ENCODE measurements at places on chromosomes 12 and 14.

- no peak for DNase-seq
Measured at GRCh38 chr12:51692016-51692415, 101.0 kb downstream of the SCN8A start.

- no peak for DNase-seq
Measured at GRCh38 chr12:108333898-108334699, 5.0 kb downstream of the CMKLR1 start.

DNA sequence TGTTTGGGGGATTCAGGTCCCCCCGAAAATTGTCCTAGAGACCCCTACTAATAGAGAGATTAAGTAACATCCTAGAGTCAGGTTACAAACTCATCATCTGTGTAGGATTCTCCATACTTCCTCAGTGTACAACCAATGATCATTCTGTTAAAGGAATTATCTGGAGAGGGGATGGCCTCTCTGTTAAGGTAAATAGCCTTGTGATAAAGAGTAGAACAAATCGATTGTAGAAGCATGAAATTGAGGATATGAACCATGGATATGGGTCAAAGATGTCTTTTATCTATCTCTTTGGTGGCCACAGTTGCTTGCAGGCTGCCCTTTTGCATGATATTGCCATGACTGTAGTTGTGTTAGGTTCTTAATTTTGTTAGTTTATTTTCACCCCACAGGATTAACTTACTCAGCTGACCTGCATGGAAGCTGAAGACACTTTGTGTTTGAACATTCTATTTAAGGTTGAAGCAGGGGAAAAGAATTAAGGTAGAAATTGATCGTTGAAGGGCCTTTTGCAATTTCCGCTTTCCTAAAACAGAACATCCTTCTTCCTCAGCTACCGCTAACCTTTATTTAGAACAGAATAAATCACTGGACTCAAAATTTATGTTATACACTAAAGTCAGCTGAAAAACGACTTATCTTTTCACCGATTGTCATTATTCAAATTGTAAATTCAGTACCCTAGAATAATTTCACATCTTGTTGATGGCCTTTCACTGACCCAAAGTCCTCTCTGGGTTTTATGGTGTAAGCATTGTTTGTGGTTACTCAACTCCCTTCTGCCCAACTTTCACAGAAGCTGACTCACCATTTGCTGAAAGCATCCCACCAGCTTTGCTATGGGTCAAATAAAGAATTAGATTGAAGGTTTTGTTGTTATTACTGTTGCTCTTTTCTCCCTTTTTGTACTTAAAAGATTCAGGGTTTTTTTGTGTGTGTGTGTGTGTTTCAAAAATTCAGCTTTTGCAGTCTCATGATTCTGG lies 52.3 kb downstream of the IRAK3 start:
- DNase-seq: no peak

- DNase-seq: no peak
Measured at GRCh38 chr12:1324910-1325309, 269.5 kb downstream of the FBXL14 start.

- no peak for DNase-seq
Measured at GRCh38 chr14:92945959-92946846, 23.3 kb downstream of the CHGA start.

GRCh38 chr14:35400648-35401421 lies 3.7 kb downstream of the NFKBIA start:
- no peak for DNase-seq

- DNase-seq: no peak
Measured at GRCh38 chr14:50979941-50980850, 35.9 kb upstream of the PYGL start.

DNA sequence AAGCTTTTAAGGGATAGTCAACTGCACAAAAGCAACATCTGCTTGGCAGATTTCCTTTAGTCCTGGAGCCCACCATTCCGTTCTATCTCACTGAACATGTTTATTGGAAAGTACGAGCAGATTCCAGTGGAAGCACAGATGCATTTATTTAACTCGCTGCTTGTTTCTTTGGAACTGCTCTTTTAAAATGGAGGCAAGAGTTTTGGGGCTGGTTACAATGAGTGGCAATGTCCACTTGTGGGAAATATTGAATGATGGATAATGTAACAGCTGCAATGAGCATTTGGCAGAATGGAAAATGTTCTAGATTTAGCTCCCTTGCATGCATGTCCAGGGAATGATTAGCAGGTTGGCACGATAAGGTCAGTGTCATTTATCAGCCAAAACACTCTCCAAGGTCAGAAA lies 163.0 kb downstream of the ATP23 start:
- DNase-seq: no peak

- no peak for DNase-seq
Measured at GRCh38 chr12:45565590-45565989, 163.9 kb upstream of the ARID2 start.

DNA sequence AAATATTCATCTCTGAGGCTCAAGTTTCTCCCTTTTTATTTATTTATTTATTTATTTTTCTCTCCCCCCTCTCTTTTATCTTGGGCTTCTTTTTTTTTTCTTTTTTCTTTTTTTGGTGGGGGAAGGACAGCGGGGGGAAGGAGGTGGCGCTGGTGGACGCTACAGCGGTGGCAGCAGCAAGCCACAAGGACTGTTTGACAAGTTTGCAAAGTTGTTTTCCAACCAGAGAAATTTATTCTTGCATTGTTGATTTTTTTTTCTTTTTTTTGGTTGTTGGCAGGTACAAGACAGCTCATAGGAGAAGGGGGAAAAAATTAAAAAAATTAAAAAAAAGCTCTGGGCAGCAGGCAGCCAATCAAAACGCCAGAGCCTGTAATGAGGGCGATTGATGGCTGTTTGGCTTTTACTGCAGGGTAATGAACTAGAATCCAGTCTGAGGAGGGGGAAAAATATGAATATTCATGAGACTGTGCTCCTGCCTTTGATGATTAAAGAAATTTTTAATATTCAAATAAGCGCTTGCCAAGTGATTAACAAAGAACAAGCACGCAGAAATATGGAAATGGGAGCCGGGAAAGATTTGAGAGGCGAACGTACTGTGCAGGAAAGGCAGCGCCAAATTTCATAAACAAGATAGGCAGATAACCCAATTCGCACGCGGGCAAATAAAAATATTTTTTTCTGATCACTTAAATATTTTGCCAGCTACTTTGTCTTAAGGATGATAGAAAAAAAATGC lies 36.2 kb downstream of the BCL11B start:
- DNase-seq: no peak

DNA sequence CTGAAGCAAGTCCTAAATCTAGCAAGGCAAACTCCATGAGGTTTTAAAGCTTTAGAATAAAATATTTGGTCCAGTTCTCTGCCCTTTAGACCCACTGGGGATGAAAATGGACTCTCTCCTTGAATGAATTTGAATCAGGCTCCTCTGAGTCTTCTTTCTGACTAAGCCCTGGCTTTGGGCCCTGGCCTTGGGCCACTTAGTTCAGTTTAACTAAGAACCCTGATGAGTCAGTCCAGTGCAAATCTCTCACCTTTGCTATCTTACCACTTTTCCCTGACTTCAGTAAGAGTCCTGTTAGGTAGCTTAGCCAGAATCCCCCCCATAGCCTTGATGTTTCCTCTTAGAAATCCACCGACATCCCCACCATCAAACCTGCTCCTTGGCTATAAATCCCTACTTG lies 427.5 kb downstream of the SNAPC1 start:
- DNase-seq: no peak

- DNase-seq: no peak
Measured at GRCh38 chr12:3135522-3136461, 58.6 kb downstream of the TSPAN9 start.

DNA sequence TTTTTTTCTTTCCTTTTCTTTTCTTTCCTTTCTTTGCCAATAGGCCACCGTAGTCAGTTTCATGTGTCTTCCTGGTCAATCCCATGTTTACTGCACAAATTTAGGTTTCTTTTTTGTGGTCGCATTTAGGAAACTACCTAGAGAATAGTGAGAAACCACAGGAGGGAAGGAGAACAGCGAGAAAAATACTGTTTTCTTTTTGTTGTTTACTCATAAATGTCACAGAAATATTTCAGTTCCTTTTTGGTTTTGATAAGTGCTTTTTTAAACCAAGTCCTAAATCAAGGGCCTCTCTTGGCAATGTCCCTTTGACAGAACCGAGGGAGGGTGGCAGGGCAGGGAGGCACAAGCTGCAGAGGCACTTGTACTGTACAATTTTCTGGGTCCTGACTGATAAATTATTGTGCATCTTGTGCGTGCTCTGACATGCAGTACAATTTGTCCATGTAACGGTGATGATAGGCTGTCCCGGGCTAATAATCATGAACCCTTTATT lies 326.1 kb downstream of the CACNA1C start:
- DNase-seq: no peak

GRCh38 chr12:107574691-107575090 lies 110.9 kb upstream of the PWP1 start:
- DNase-seq: no peak

DNA sequence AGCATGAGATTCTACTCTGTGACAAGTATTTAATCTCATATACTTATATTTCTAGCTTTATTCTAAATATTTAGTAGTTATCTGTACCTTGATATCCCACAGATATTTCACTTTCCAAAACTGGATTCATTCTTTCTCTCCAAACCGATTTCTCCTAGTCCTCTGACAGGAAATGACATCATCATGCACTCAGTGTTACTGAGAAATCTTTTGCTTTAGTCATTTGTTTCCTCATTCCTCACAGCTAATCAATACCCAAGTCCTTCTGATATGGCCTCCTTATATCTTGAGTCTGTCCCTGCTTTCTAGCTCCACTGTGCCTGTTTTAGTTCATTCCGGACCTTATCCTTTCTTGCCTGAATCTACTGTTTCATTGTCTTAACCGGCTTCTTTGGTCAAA lies 39.4 kb upstream of the E2F7 start:
- no peak for DNase-seq

DNA sequence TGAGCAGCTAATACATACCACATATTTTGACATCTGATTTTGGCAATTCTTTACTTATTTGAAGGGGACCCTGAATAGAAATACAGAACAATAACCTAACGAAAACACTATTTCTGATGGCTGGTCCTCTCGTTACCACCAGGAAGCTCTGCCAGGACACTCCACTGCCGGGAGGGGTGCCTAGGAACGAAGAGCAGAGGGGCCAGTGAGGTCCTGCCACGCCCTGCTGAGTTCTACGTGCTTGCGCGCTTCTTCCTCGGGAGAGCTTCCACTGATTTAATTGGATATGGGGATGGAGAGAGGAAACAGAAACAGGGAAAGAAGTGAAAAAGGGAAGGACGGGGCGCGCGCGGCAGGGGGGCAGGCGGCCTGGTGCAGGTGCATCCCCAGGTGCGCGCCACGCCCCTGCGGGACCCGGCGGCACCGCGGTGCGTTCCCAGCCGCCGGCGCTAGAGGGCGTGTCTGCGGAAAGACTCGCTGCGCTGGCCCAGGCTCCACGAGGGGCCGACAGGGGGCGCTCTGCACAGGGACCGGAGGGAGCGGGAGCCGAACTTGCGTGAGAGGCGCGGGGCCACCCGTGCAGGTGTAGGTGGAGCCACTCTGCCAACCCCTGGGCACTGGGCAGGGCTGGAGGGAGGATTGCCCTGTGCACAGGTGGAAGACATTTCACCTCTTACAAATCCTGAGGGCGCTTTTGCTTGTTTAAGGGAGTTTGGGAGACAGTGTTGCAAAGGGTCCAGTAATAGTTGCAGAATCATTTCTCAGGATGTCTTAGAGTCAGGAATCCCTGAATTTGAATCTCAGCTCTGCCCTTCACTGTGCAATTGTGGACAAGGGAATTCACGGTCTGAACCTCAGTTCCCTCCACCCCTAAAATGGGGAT lies 986.3 kb upstream of the TMEM132C start:
- no peak for DNase-seq

GRCh38 chr12:52627395-52628110 lies 9.2 kb upstream of the KRT73 start:
- no peak for DNase-seq

DNA sequence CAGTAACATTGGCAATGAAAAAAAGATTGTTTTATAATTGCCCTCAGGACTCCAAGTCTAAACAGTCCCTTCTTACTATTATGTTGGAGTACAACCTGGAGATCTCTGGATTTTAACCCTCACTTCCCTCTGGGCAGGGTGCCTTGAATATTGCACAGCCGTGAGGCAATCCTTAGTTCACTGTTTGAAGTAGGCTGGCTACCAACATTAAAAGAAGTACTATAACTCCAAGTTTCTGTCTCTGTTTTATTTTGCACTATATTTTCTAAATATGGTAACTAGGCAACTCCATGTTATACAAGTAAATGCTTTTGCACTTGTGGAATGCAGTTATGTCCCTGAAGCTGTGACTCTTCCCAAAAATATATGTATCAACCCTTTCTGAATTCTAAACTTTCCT lies 490.7 kb downstream of the EGLN3 start:
- DNase-seq: no peak

DNA sequence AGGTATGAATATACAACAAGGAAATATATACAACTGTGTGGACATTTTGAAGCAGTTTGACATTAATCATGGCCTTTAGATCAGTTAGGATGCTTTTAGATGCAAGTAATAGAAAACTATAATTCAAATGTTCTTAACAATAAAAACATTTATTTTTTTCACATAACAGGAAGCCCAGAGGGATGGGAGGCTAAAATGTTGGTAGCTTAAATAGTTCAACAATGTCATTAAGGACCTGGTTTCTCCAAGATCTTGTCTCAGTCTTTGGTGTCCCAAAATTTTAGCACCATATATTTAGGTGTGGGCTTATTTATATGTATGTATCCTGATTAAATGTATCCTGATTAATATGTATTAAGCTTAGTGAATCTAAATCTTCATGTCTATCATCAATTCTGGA lies 292.4 kb downstream of the NUAK1 start:
- DNase-seq: no peak

GRCh38 chr12:54521293-54522060 lies 23.9 kb downstream of the NCKAP1L start:
- no peak for DNase-seq

DNA sequence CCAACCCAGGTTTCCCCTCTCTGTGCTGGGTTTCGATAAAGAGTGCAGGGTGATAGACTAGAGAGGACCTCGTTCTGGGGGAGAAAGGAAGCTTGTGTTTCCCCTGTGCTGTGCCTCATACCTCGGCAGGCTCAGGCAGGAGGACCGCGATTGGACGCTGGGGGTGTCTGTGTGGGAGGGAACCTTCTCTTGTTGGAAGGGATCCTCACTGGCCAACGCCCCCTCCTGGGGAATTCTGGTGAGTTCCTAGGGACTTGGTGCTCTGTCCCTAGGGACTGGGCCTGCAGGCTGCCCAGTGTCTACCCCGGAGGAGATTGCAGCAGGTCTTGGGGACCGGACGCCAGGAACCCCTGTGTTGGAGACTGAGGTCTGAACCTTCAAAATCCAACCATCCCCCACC lies 157.4 kb upstream of the PRMT8 start:
- DNase-seq: no peak

- no peak for DNase-seq
Measured at GRCh38 chr14:91580876-91581577, 70.9 kb upstream of the PPP4R3A start.
